ENCODE measurements at places on chromosomes 1 and 21.
A peak's percentile ranks its signal among the peaks of the same experiment; 100 is the strongest.

GRCh38 chr1:75345538-75346292, 211.5 kb downstream of the LHX8 start:
- no peak for DNase-seq

DNA sequence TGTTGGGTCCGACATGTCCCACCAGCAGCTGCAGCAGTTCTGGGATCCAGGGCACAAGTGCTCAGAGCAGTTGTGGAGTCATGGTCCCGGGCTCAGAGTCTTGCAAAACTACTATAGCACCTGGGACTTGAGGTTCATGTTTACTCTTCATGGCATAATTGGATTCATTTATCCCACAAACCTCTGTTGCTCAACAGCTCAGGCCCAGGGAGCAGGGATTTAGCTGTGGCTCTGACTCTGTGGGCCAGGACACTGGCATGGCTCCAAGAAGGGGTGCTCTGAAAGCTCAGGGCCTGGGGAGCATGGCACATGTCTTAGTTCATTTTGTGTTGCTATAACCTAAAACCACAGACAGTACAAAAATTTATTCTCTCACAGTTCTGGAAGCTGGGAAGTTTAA, 626.7 kb upstream of the ADGRL2 start:
- DNase-seq: no peak

GRCh38 chr1:84008631-84009030, 9.7 kb upstream of the TTLL7 start:
- DNase-seq: no peak

DNA sequence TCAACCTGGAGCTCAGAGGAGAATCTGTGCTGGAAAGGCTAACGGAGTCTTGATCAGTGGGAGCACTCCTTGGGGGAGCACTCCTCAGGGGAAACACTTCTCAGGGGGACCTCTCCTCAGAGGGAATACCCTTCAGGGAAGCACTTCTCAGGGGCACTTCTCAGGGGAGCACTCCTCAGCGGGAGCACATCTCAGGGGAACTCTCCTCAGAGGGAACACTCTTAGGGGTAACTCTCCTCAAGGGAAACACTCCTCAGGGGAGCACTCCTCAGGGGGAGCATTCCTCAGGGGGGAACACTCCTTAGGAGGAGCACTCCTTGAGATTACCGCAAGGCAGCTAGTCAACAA, 41.2 kb downstream of the CD2 start:
- no peak for DNase-seq

- DNase-seq: no peak
Measured at GRCh38 chr1:65026235-65026634, 59.9 kb upstream of the JAK1 start.

GRCh38 chr1:207808322-207808705, 56.5 kb downstream of the CD46 start:
- no peak for DNase-seq

DNA sequence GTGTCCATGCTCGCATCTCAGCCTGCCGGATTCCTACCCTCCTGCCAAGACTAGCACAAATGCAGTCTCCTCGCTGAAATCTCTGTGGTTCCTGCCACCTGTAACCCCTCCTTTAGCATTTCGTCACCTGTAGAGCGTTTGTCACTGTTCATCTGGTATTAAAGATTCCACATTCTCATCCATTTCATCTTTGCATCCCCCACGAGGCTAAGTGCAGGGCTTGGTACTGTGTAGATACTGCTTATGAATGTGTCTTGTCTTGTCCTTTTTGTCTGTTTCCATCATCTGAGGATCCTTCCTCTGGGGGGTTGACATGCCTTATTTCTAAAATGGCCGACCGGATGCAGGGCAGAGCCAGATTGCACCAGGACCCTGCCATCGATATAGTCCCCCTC, 53.7 kb upstream of the DNAJC6 start:
- no peak for DNase-seq

DNA sequence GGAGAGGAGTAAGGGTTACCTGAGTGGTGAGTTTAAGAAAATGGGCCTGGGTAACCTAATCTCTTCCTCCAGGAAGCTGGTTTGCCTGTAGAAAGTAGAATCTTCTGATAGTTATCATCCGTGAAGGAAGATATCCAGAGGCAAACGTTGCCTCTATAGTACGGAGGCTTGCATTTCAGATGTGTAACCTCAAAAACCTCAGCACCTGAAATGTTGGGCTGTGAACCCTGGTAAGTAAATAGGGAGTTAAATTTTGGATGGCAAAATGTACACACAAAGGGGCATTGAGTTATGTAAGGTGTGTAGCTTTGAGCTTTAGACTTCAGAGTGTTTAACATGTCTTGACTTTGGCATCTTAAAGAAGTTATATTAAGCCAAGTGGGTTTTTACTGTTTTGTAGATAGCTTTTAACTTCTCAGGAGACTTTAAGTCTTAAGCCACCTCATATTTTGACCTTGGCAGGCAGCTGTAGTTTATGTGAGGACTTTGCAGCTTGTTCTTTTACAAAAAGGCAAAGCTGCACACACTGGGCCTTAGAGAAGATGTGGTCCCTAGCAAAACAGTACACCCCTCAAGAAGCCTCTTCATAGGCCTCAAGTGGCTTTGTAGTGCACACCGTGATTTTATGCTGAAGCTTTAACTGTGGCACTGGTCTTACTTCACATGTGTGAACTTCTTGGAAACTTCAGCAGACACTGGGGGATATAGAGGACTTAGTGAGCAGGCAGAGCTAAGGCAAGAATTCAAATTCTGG, 83.4 kb downstream of the SNRPE start:
- DNase-seq: no peak

DNA sequence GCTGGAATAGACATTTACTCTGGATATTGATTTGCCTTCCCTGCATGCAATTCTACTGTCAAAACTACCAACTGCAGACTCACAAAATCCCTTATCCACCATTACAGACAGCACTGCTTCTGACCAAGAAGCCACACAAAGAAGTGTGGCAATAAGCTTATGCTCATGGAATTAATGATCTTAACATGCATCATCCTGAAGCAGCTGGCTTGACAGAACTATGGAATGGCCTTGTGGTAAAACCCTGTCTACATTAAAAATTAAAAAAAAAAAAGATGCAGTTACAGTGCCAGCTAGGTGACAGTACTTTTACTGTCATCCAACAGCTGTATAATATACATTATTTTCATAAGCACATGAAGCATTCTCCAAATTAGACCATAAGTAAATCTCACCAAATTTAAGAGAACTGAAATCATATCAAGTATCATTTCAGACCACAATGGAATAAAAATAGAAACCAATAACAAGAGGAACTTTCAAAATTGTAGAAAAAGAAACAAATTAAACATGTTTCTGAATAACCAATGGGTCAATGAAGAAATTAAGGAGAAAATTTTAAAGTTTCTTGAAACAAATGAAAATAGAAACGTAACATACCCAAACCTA, 70.7 kb downstream of the SCMH1 start:
- DNase-seq: no peak

DNA sequence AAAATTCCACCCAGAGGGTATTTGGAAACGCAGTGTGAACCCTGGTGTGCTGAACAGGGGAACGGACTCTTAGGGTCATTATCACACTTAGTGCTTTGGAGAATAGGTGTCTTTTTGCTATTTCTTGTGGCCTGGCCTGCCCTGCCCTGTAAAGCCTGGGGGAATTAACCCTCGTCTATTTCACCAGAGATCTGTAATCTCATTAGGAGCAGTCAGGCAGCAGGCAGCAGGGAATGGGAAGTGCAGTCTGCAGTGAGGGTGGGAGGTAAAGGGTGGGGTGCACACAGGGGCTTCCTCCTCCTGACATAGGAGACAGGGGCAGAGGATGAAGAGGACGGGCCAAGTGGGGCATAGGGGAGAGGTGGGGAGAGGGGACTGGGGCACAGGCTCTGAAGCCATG, 1.1 kb upstream of the SLC1A7 start:
- no peak for DNase-seq

DNA sequence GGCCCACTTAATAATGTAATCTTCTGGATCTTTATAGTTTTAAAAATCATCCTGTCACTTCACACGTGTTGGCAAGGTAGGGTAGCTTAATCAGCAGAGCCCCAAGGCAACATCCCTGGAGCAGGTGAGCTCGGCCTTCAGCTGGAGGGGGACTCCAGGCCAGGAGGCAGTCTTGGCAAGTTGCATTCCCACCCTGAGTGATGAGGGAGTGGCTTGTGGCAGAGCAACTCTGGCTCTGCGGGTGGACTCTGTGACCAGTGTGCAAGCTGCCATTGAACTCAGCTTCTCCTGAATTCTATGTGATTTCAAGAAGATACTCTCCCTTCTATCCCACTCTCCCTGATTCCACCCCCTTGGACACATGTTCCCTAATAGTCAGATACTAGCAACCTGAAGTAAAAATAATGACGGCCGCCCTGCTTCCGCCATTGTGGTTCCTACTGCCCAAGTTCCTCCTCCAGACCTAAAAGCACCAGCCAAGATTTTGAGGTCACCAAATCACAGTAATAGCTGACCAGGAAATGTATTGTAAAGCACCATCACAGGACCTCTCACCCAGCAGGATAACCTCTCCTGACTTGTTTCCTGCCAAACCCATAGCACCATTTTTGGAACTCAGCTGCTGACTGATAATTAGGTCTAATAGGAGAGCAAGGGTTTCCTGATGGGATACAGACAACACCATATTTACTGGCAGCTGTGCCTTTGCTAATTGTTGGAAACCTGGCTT, 11.5 kb upstream of the LYST start:
- DNase-seq: no peak

GRCh38 chr1:112687785-112688496, 13.5 kb downstream of the MOV10 start:
- DNase-seq: no peak

DNA sequence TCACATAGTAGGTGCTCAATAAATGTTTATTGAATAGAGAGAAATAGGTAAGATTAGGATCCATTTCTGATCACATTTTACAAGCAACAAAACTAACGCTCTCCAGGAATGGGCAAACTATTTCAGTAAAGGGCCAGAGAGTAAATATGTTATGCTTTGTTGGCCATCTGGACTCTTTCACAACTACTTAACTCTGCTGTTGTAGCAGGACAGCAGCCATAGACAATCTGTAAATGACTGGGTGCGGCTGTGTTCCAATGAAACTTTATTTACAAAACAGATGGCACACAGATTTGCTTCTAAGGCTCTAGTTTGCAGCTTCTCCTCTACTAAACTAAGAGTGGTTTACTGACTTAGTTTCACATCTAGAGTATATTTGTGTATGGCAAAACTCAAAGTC, 83.0 kb upstream of the BACH1 start:
- no peak for DNase-seq

DNA sequence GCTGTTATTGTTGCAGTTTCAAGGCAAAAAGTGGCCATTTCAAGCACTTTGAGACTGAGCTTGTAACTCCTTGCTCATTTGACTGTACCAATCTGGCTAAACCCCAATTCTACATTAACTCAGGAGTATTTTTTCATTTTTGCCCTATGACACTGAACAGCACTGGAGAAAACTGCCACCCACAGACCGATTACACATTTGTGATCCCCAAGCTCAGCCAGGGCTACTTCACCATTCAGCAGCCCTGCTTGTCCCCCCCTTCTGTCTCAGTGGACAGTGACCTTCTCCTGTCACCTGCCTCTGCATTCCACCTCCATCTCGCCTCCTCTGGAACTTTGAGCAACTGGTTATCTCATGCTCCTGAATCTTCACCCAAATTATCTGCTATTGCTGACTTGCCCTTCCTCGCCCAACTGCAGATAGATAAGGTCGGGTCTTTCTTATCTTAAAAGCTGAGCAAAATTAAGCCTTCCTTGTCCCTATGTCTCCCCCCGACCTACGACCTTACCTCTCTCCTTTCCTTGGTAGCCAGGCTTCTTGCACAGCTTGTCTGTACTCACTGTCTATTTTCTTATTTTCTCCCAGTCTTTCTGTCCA, 25.3 kb downstream of the SPATA46 start:
- DNase-seq: no peak

GRCh38 chr1:67429011-67429527, 1.1 kb downstream of the SERBP1 start:
- peak; percentile 7 for DNase-seq

DNA sequence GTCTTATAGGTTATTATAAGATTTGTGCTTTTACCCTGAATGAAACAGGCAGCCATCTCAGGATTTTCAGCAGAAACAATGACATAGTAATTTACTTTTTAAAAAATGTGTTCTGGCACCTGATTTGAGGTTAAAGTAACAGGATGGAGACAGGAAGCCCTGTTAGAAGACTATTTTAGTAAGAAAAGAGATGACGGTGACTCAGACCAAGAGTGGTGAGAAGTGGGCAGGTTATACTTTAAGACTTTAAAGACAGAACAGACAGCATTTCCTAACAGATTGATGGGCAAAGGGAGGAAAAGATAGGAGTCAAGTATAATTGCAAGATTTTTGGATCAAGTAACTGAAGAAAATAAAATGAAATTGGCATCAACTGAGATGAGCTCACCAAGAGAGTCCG, 436.8 kb upstream of the NR5A2 start:
- no peak for DNase-seq

- DNase-seq: no peak
Measured at GRCh38 chr1:212774584-212774983, 17.0 kb downstream of the NSL1 start.

- DNase-seq: no peak
Measured at GRCh38 chr1:19062258-19063029, 106.0 kb upstream of the IFFO2 start.

GRCh38 chr1:148355976-148356375, 127.1 kb downstream of the PPIAL4G start:
- DNase-seq: no peak

DNA sequence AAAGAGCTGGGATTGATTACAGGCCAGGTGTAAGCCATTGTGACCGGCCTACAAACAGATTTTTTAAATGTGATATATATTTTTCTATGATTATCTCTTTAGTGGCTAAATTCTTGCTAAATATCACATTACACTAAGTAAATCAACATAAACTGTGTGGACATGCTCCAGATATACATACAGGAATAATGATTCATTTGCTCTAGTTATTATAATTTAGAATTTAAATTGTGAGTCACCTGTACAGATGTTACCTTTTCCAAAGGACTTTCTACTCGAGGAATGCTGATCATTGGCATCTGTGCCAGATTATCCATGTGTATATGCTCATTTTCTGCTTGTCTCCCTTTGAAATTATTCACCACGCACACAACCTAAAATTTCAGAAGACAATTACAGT, 90.1 kb downstream of the PLPPR5 start:
- DNase-seq: no peak

DNA sequence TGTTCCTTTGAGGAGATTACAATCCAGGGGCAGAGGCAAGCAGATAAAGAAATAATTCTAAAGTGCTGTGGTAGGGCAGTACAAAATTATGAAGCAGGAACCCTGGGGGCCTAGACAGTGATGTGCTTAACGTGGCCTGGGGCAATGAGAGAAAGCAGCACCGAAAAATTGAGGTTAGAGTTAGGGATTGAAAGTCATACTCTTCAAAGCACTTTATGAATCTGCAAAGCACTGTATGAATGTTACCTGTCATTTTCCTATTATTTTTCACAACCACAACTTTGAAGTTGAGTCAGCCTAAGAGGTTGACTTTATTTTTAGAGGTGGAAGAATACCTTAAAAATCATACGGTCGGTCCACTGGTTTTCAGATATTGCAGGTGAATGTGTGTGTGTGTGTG, 183.4 kb upstream of the NFIA start:
- no peak for DNase-seq

GRCh38 chr1:157403203-157403602, 149.1 kb downstream of the FCRL5 start:
- no peak for DNase-seq

Data from CD4-positive, alpha-beta T cell treated with Interleukin-6 at 100 ng/mL for 8 hours (primary cell).